ENCODE measurements at places on chromosomes 4 and X.
A peak's percentile ranks its signal among the peaks of the same experiment; 100 is the strongest.

DNA sequence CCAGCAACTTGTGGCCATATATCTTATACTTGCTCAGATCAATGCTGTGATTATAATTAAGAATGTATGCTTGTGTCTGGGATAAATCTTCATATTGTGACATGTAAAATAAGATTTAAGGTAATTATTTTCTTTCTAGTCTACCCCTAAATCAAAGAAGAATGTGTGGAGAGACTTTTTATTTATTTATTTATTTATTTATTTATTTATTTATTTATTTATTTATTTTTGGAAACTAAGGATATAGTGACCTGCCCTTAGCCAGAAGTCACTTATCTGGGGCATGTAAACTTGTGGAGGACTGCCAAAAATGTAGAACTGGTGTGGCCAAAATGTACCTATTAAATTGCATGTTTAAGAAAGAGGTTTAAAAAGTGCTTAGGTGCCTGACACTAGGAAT is 144.3 kb downstream of the BEND2 start:
- H3K4me3 ChIP-seq: no peak overlapping the region
- H3K36me3 ChIP-seq: no peaks in the 10 kb centered on the region
- DNase-seq: no peak
- H3K27ac ChIP-seq: no peak overlapping the region
- H3K27me3 ChIP-seq: no peaks in the 10 kb centered on the region
- H3K4me1 ChIP-seq: no peaks in the 10 kb centered on the region

DNA sequence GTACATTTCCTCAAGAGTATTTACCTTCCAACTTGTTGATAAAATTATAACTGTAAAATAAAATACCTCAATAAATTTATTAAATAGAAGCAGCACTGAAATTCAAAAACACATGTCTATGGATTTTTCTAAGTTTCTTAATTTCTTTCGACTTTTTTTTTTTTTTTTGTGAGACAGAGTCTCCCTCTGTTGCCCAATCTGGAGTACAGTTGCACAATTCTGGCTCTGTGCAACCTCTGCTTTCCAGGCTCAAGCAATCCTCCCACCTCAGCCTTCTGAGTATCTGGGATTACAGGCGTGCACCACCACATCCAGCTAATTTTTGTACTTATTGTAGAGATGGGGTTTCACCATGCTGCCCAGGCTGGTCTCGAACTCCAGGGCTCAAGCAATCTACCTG is 79.8 kb downstream of the IQCM start:
- no peak overlapping the region for H3K4me3 ChIP-seq
- no peaks in the 10 kb centered on the region for H3K4me1 ChIP-seq
- H3K36me3 ChIP-seq: no peaks in the 10 kb centered on the region

GRCh38 chr4:69066945-69067344 is 29.3 kb upstream of the UGT2B7 start:
- no peaks in the 10 kb centered on the region for H3K27me3 ChIP-seq
- no peak overlapping the region for H3K4me3 ChIP-seq
- no peaks in the 10 kb centered on the region for H3K4me1 ChIP-seq
- no peaks in the 10 kb centered on the region for H3K36me3 ChIP-seq
- no peak for DNase-seq
- H3K27ac ChIP-seq: no peak overlapping the region

DNA sequence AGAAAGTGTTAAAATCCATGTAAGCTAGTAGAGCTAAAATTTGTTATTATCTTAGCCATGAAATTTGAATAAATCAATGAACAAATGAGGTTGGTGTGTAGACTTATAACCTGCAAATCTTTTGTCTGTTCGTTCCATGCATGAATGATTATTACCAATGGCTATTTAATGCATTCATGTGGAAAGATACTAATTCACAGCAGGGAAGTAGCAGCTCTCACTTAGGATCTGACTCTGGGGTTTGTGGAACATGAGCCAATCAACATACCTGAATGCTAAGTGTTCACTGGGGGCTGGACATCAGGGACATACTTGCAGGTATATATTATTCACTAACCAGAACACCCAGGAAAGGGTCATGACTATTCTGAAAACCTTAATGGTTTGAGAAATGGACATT is 444.1 kb downstream of the STIM2 start:
- H3K36me3 ChIP-seq: no peaks in the 10 kb centered on the region
- DNase-seq: no peak
- no peak overlapping the region for H3K4me3 ChIP-seq
- no peak overlapping the region for H3K27ac ChIP-seq

GRCh38 chr4:152399246-152399645 is 136.6 kb downstream of the FBXW7 start:
- no peak overlapping the region for H3K27ac ChIP-seq
- no peaks in the 10 kb centered on the region for H3K36me3 ChIP-seq
- H3K4me1 ChIP-seq: no peaks in the 10 kb centered on the region
- H3K4me3 ChIP-seq: no peak overlapping the region

GRCh38 chr4:174058846-174059245 is 224.6 kb downstream of the FBXO8 start:
- H3K27me3 ChIP-seq: no peaks in the 10 kb centered on the region
- no peak overlapping the region for H3K4me3 ChIP-seq
- H3K27ac ChIP-seq: no peak overlapping the region
- DNase-seq: no peak

DNA sequence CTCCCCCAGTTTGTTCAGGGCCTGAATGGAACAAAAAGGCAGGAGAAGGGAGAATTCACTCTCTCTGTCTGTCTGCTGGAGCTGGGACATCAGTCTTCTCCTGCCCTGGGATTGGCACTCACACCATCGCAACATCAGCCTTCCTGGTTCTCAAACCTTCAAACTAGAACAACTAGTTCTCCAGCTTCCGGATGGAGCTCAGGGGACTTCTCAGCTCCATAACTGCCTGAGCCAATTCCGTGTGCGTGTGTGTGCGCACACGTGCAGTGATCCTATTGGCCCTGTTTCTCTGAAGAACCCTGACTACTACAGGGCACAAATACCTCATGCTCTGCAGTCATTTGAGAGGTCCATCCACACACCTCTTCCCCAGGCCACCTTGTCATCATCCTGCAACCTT is 18.7 kb upstream of the MAN2B2 start:
- no peak overlapping the region for H3K27ac ChIP-seq
- peaks cover 3% of the 10 kb centered on the region for H3K27me3 ChIP-seq
- no peak for DNase-seq
- H3K4me1 ChIP-seq: no peaks in the 10 kb centered on the region

DNA sequence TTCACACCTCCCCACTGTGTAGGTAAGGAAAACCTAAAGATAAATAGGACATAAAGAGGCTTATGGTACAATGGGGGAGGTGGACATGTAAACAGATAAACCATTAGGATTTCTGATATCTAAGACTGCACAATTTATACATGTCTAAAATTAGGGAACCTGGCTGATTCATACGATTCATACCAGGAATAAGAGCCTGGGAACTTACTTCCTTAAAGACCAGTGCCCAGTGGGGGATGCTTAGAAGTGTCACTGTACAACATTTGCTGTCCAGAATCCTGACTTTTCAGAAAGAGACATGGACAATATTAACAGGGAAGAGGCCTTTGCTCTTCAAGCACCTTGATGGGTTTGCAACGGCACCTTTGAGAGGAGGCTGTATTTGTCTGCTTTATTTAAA is 116.8 kb upstream of the KIT start:
- DNase-seq: no peak
- H3K36me3 ChIP-seq: no peaks in the 10 kb centered on the region
- no peak overlapping the region for H3K4me3 ChIP-seq
- no peak overlapping the region for H3K27ac ChIP-seq

DNA sequence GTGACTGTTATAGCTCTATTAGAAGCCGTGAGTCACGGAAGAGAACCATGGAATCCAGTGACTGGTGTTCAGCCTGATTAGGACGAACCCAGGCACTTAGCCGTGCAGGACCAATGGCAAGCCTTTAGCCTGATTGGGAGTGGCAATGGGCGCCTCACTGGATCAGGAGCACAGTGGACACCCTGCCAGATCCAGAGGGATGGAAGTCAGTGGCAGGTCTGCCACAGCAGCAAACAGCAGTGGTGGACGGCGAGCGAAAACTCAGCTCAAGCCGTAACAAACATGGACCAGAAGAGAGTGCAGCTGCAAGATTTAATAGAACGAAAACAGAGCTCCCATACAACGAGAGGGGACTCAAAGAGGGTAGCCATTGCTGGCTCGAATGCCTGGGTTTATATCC is 1326.5 kb downstream of the ADGRL3 start:
- no peaks in the 10 kb centered on the region for H3K27me3 ChIP-seq
- no peak overlapping the region for H3K4me3 ChIP-seq
- H3K36me3 ChIP-seq: no peaks in the 10 kb centered on the region
- no peak for DNase-seq
- no peak overlapping the region for H3K27ac ChIP-seq

DNA sequence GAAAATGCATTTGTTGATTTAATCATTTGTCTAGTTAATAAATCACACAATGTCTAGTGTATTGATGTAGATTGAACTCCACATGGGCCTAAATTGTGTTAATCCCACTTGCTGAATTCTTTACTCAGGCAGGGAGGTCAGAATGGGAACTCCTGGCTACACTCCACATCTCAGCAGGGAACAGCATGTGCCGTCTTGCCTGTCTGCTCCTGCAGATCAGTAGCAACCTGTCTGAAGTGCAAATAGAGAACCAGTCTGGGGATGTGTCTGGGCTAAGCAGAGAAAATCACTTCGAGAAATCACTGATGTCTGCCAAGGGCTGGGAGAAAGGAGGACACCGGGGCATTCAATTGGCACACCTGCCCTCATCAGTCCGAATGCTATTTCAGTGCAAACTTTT is 16.5 kb upstream of the MXRA5 start:
- no peak for DNase-seq
- no peaks in the 10 kb centered on the region for H3K36me3 ChIP-seq
- H3K4me1 ChIP-seq: no peaks in the 10 kb centered on the region
- H3K4me3 ChIP-seq: no peak overlapping the region
- H3K27me3 ChIP-seq: no peaks in the 10 kb centered on the region

GRCh38 chrX:93332329-93332728 is 341.0 kb downstream of the NAP1L3 start:
- DNase-seq: no peak
- no peaks in the 10 kb centered on the region for H3K4me1 ChIP-seq
- H3K27ac ChIP-seq: no peak overlapping the region

- H3K27ac ChIP-seq: no peak overlapping the region
- no peaks in the 10 kb centered on the region for H3K36me3 ChIP-seq
- H3K4me1 ChIP-seq: no peaks in the 10 kb centered on the region
- no peak for DNase-seq
- H3K4me3 ChIP-seq: no peak overlapping the region
Measured at GRCh38 chr4:4533461-4534169, 8.2 kb downstream of the STX18 start.

DNA sequence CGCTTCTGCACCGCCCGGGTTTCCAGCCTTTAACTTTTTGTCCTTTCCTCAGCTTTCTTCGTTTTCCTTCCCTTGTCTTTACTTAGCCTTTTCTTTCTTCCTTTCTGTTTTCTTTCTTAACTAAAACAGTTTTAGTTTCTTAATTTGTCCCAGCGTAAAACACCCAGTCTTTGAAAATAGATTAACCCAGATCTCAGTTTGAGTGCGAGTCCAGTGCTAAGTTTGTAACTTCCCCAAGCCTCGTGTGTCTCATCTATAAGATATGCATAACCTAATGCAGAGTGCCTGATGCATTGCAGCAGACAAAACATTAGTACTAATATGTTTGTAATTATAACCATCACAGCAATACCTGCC is 460 bp upstream of the GEMIN8 start:
- H3K36me3 ChIP-seq: no peaks in the 10 kb centered on the region
- no peak for DNase-seq
- peak overlapping the region; percentile 81 for H3K27ac ChIP-seq
- H3K27me3 ChIP-seq: no peaks in the 10 kb centered on the region
- peak overlapping the region; percentile 74 for H3K4me3 ChIP-seq

- H3K27me3 ChIP-seq: no peaks in the 10 kb centered on the region
- H3K4me1 ChIP-seq: peaks cover 5% of the 10 kb centered on the region
- H3K27ac ChIP-seq: peak overlapping the region; percentile 29
- peaks cover 6% of the 10 kb centered on the region for H3K36me3 ChIP-seq
- peak overlapping the region; percentile 82 for H3K4me3 ChIP-seq
- no peak for DNase-seq
Measured at GRCh38 chr4:105710012-105710600, 1.5 kb downstream of the GSTCD start.

- H3K36me3 ChIP-seq: no peaks in the 10 kb centered on the region
Measured at GRCh38 chr4:180587379-180587778, 1655.8 kb upstream of the TENM3 start.

DNA sequence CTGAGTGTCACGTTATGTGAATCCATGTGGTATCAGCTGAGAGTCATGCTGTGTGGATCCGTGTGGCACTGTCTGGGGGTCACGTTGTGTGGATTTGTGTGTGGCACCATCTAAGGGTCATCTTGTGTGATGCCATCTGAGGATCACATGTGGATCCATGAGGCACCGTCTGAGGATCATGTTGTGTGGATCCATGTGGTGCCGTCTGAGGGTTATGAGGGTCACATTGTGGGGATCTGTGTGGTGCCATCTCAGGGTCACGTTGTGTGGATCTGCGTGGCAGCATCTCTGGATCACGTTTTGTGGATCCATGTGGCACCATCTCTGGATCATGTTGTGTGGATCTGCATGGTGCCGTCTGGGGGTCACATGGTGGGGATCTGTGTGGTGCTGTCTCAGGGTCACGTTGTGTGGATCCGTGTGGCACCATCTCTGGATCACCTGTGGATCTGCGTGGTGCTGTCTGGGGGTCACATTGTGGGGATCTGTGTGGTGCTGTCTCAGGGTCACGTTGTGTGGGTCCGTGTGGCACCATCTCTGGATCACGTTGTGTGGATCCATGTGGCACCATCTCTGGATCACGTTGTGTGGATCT is 6.9 kb downstream of the PDE6B start:
- no peak overlapping the region for H3K4me3 ChIP-seq
- H3K27ac ChIP-seq: no peak overlapping the region
- DNase-seq: no peak
- H3K36me3 ChIP-seq: no peaks in the 10 kb centered on the region
- no peaks in the 10 kb centered on the region for H3K27me3 ChIP-seq

- H3K4me3 ChIP-seq: no peak overlapping the region
- H3K36me3 ChIP-seq: no peaks in the 10 kb centered on the region
- no peaks in the 10 kb centered on the region for H3K27me3 ChIP-seq
- no peaks in the 10 kb centered on the region for H3K4me1 ChIP-seq
- no peak overlapping the region for H3K27ac ChIP-seq
- no peak for DNase-seq
Measured at GRCh38 chr4:9988933-9989332, 32.4 kb downstream of the SLC2A9 start.

Data from Panc1 (cell line).